Activated CD4-positive, alpha-beta T cell treated with anti-CD3 and anti-CD28 coated beads for 24 hours (primary cell): ENCODE measurements at places on chromosomes 2 and 18.

GRCh38 chr2:193980599-193980998 is 1676.4 kb upstream of the SLC39A10 start:
- DNase-seq, result no peak

- DNase-seq, result no peak
These were observed 11.6 kb downstream of the FECH start for GRCh38 chr18:57574866-57575265.

DNA sequence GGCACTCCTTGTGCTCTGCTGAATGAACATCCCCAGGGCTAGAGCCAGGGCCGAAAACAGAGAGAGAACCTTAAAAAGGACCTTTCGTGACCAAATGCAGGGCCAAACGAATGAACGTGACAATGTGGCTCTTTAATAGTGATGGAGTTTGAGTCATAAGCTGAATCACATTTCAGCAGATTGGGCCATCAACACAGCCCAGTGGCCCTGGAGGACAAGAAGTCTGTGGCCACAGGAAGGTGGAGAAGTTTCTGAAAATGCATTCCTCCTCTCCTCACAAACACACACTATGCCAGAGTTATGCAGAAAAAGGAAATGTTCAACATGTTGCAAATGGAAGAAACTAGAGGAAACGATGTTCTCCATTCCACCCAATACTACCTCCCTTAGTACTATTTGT is 415.8 kb downstream of the HRH4 start:
- DNase-seq, result no peak

DNA sequence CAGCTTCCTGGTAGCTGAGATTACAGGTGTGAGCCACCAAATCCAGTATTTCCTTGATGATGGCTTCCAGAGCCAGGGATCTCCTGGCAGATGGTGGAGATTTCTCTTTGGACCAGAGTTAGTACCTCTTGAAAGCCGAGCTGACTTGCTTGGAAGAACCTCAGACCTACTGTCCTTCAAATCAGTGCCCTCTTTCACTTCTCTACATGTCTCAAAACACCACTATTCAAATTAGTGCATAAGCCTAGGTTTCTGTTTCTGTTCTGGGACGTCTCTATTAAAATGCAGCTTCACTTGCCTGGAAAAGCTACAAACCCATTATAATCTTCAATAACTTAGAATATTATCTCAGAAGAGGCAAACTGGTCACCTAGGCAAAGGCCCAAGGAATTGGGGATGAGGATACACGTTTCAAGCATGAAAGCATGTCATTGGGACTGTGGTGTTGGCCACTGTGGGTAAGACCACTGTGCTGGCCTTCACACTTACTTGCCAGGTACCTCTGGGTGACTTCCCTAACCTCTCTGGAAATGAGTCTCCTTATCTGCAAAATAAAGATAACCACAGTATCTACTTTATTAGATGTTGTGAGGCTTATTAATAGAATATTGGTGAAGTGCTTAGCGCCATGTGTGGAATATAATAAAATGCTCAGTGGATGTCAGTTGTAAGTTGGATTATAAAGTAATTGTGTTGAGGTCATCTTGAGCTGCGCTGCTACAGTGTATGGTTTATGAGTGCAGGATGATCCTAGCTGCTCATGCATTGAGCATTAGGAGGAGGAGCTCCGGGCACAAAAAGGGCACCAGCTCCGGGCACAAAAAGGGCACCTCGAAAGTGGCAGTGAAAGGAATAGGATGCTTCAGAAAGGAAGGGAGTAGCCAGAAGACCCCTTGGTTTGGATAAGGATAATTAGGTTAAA is 84.5 kb downstream of the DOCK10 start:
- DNase-seq, result no peak

DNA sequence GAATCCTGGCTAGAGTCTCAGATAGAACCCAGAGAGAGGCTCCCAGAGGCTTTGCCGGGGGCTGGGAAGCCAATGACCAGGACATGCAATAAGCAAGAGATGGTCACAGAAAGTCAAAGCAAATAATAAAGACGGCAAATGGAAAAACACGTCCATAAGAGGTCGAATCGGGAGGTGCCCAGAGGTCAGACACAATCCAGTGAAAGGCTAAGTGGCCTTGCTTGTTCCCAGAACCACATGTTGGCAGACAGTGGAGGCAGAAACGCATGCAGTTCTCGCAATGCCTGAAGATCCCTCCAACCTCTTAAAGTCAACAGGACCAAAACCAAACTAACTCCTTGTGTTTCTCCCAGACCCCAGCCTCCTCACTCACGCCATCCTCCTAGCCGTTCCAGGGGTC is 3.0 kb downstream of the CYB5A start:
- no peak for DNase-seq

- DNase-seq, result no peak
These were observed 34.2 kb downstream of the TBC1D8 start for GRCh38 chr2:101116841-101117552.

- DNase-seq, result no peak
These were observed 10.5 kb upstream of the TMEM177 start for GRCh38 chr2:119668546-119668945.

DNA sequence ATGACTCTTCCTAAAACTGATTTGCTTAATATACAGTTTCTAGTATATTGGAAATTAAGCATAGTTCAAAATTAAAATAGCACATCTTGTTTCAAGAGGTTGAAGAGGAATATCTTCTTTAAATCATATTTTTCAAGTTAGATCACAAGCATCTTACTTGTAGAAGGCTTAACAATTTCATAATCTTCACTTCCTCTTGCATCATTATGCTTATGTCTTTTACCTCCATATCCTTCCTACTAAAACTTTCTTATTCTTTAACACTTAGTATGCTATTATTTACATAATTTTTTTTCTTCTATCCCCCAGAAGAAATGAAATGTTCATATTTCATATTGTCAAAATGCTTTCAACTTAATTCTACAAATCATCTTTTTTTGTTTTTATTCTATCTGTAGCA is 1354.9 kb upstream of the TMEFF2 start:
- no peak for DNase-seq

DNA sequence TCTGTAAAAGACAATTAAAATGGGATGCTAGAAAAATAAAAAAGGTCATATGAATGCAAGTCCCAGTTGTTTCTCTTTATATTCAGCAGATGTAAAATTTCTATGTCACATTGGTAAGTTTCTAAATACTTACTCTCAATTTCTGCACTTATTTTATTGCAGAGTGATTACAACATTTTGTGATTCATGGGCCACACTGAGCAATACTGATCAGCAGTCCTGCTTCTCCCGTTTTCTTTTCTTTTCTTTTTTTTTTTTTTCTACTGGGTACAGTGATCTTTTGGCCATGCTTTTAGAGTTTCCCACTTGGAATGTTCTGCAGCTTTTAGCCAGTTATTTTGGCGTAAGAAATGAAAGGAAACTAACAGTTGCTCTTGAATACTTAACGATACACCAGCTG is 38.8 kb downstream of the LIMS1 start:
- no peak for DNase-seq

GRCh38 chr2:160367887-160368286 is 125.7 kb downstream of the RBMS1 start:
- DNase-seq, result no peak

DNA sequence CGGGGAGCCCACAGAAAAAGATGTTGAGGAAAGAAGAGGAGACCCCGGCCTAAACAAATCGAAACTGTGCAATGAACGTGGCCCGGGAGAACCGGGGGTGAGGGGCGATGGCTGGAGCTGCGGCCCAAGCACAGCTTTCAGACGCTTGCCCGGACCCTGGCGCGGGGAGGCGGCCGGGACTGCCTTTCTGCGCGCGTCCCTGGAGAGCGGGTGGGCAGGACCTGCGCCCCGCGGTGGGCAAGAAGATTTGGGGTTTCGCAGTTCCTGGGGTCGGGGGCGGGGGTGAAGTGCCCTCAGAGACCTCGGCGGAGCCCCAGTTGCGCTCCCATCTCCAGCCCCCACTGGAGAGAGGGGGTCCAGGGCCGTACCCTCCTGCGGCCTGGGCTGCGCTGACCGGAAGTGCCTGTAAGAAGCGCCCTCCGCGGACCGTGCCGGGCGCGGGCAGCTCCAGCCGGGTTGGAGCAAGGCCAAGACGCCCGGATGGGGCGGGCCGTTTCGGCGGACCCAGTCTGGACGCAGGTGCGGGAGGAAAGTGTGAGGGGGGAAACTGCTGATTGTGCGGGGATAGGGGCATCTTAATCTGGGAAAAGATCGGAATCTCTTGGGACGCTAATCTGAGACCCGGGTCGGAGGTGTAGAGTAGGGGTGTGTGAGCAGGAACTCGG is 11.6 kb downstream of the EN1 start:
- no peak for DNase-seq

GRCh38 chr18:26429535-26430226 is 118.7 kb downstream of the KCTD1 start:
- no peak for DNase-seq

GRCh38 chr2:120637847-120638246 is 97.8 kb upstream of the GLI2 start:
- no peak for DNase-seq

GRCh38 chr18:78670778-78671391 is 308.7 kb upstream of the SALL3 start:
- no peak for DNase-seq

GRCh38 chr18:35063875-35064690 is 22.9 kb downstream of the MAPRE2 start:
- DNase-seq, result no peak

DNA sequence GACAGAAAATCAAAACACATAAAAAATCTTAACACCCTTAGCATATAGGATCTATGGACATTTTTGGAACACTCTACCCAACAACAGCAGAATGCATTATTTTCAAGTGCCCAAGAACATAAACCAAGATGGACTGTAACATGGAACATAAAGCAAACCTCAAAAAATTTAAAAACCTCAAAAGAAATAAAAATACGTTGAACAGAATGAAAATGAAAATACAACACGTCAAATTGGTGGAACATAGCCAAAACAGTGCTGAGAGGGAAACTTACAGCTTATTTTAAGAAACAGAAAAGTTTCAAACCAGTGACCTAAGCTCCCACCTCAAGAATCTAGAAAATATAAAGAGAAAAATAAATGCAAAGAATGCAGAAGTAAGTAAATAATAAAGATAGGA is 58.3 kb upstream of the BCL2L11 start:
- DNase-seq, result no peak

GRCh38 chr2:25825238-25825637 is 53.0 kb downstream of the ASXL2 start:
- peak; percentile 33 for DNase-seq

DNA sequence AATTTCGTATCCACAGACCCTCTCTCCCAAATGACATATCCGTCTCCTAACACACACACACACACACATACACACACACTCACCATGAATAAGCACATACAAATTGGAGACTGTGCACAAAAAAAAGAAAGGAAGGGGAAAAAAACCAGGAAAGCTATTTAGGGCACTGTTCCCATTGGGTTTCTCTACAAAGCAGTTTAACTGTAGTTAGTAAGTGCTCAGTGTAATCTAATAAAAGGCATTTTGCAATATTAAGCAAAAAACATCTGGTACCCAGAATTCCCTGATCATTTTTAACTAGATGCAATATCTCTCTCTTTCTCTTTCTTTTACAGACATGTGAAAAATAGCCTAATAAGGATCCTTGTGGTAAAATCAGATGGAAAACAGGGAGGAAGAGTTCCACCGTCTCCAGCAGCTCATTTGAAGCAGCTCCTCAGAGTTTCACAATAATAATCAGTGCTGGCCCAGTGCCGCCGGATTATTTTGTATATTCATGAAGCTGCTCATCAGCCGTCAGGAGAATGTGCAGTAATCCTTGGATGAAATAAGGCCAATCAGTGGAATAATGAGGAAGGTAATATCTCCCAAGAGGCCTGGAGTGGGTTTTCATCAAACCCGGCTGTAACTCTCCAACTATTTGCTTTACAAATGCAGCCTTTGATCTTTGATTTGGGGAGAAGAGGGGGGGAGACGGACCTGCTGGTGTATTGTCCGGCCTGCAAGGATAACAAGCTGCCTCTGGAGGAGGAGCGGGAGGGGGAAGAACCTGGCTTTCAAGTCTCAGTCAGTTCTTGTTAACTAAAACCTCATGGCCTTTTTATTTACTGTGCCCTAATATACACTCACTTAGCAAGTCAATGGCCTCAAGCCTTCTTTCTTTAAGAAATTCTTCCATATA is 227.6 kb upstream of the SMIM21 start:
- DNase-seq, result no peak

- DNase-seq, result no peak
These were observed 326.3 kb downstream of the GBX2 start for GRCh38 chr2:235841863-235842262.

- no peak for DNase-seq
These were observed 42.1 kb upstream of the CREG2 start for GRCh38 chr2:101429453-101429852.

- DNase-seq, result no peak
These were observed 189.4 kb upstream of the CWC22 start for GRCh38 chr2:180196419-180196977.

DNA sequence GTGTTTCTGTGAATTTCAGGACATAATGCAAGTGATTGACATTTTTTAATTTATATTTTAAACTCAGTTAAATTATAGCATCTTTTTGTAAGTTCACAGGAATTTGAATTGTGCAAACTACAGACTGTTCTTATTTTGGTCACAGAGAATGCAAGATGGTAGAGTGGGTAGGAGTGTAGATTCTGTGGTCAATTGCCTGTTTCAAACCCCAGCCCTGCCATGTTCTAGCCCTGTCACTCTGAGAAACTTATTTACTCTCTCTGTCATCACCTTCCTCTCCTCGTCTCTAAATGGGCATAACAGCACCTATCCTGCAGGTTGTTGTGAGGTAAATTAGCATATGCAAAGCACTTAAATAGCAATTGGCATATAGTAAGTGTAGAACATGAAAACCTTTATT is 879.8 kb downstream of the CPS1 start:
- DNase-seq, result no peak

DNA sequence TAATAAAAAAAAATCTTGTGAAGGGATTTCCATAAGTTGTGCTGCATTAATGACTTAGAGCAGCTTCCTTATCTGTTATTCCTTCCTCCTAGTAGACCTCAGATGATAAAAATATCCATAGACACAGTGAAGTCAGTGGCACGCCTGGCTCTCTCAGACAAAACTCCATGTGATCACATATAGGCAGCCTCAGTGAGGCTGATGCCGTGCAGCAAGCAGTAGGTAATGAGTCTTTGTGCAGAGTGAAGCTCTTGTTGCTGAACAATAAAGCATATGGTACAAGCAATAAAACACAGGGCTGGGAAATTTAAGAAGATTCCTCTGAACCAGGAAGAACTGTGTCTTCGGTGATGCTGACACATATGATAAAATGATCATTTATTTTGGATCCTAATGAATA is 102.7 kb downstream of the CSRNP3 start:
- no peak for DNase-seq

GRCh38 chr18:58605027-58606020 is 23.6 kb downstream of the ALPK2 start:
- peak; percentile 30 for DNase-seq

- no peak for DNase-seq
These were observed 81.7 kb downstream of the SDC1 start for GRCh38 chr2:20143263-20143662.

DNA sequence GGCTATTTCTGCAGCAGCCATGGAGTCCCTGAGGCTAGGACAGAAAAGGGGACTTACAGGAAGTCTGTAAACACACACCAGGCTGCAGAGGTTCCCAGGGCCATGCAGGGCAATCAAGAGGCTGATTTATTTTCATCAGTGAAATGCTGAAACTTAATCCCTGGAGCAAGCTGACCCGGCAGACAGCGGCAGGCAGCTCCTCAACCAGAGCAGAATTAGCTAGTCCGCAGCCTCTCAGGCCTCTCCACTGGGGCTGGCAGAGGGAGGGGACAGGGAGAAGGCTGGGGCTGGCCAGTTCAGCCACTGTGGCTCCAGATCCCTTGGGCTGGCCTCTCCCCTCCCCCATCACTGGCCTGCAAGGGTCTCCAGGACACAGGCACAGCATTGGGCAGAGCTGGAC is 136.3 kb downstream of the TNS1 start:
- no peak for DNase-seq

- no peak for DNase-seq
These were observed 10.8 kb downstream of the AGFG1 start for GRCh38 chr2:227482638-227483340.
